ENCODE measurements at places on chromosomes 12 and 14. TPM values are rescaled to one million over a fixed set of nuclear protein-coding genes. Genes with fewer than 3 reads are reported as not detected.

DNA sequence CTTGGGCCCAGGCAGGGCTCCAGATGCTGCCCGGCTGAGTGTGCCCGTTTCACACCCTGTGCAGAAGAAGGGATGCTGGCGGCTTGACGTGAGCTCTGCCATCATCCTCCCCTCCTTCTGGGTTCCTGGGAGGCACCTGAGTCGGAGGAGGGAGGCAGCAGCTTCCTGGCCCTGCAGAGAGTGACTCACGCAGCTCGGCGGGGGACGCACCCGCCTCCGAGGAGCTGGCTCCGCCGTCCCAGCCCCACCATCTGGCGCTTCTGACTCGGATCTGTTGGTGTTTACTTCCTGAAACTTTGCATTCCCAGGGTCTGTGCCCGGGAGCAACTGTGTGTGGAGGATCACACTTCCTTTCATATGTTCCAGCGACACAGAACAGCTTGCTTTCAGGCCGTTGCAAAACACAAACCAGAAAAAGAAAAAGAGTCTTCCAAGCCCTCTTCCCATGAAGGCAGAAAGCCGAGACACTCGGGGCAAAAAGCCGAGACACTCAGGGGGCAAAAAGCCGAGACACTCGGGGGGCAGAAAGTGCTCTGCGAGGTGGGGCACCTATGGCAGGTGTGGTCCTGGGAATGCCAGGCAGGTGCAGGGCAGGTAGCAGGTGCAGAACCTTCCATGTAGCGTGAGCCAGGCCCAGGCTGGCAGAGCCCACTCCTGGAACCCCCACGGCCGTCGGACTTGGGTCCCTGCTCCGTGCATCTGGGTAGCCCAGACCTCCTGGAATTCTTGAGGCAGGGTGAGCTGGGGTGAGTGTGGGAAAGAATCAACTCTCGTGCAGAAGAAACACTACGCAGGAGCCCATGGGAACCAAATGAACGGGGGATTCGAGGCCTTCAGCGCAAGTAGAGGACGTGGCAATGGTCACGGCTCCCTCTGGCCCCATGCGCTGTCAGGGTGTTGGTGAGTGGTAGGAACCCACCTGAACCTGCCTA, 27.6 kb upstream of the GALNT9 start:
- DNase-seq: peak; percentile 62

Gene HOTAIR
- total RNA-seq: not detected

- DNase-seq: no peak
Measured at GRCh38 chr12:28177461-28177860, 12.8 kb upstream of the CCDC91 start.

GRCh38 chr12:122028165-122028904, 6.7 kb downstream of the BCL7A start:
- DNase-seq: no peak
